IMR-90 (cell line): ENCODE measurements at places on chromosomes 7 and 10.

DNA sequence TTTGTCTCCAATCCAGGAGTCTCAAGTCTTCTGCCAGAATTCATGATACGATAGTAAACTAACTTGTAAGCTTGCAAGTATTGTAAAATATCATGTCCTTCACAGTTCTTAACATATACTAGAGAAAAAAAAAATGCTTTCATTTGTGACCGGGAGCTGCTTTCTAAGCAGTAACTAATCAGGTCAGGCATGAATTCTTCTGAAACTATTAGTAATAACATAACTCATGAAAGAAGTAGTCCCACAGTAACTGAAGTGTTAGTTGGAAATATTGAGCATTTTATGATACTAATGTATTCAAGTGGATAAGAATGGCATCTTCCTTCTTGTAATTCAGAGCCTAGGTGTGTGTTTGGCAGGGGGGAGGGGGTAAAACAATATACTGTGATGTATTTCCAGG, 665.6 kb downstream of the DNAJB9 start:
- no peak for DNase-seq

- no peak for DNase-seq
Observed at GRCh38 chr7:128201067-128201689, 39.9 kb upstream of the LEP start.

DNA sequence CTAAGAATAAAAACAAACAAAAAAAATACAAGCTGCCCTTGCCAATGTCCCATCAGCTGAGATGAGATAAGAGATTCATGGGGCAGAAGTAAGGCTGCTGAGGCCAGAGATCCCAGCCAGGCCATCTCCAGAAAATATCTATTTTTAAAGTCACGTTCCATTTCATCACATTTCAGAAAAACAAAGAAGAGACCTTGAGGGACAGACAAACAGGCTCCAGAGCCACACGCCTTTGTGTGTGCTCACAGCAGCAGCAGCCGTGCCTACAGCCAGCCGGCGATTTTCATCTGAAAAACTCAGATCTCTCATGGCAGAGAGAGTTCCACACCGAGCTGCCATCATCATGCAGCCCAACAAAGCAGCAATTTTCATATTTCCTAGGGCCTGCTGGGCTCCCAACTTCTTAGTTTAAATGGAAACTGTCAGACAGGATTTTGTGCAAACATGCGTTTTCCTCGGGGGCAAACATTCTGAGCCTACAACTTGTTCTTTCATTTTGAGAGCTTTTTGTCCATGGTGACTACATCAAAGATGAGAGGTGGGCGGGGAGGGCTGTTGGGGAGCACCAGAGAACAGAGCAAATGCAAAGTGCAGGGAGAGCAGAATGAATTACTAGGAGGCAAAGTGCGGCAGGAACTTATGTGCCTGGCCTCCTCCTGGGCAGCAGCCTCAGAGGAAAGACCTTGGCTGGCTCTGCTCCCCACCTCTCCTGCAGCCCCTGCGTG, 38.8 kb downstream of the DLG5 start:
- no peak for DNase-seq

- DNase-seq, result no peak
Observed at GRCh38 chr7:34249192-34249591, 343.9 kb downstream of the BMPER start.

- DNase-seq, result peak; percentile 20
Observed at GRCh38 chr7:85469446-85470010, 282.7 kb upstream of the SEMA3D start.

GRCh38 chr7:45259227-45259596, 101.6 kb downstream of the RAMP3 start:
- no peak for DNase-seq

- no peak for DNase-seq
Observed at GRCh38 chr7:38453826-38454225, 177.3 kb downstream of the AMPH start.

- DNase-seq, result no peak
Observed at GRCh38 chr10:3660753-3661152, 124.3 kb downstream of the KLF6 start.

DNA sequence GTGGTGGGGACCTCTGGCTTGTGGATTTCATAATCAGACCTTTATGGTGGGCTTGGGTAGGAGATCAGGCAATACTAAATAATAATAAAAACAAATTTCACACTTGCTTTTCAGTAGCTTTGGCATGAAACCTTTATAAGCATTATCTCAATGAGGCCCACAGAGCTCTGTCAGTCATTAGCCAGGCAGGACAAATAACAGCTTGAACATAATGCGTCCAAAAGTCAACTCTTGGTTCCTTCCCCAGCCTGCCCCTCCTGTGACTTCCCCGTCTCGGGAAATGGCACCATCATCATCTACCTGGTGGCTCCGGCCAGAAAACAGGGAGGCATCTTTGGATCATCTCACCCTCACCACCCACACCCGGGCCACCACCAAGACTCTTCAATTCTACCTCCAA, 40.8 kb downstream of the KCTD7 start:
- DNase-seq, result no peak

GRCh38 chr10:64113792-64114191, 592.6 kb downstream of the REEP3 start:
- DNase-seq, result no peak

- DNase-seq, result no peak
Observed at GRCh38 chr7:74344786-74345185, 55.6 kb downstream of the CLIP2 start.

DNA sequence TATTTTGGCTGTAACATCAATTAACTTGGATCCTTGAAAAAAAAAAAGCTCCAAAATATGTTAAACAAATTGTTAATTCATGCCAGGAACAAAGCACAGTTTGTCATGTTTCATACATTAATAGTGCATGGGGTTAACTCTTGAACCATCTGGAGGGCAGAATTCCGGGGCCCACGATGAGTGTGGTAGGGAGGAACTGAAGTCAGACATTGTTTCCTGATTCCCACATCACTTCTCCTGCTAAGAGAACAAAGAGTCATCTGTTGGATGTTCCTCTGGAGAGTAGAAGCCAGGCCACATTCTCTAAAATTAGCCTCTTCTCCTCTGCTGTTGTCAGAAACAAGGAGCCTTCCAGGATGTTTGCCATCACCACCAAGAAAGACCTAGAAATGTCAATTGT, 54.6 kb downstream of the TMEM178B start:
- no peak for DNase-seq

- DNase-seq, result no peak
Observed at GRCh38 chr7:40223451-40224127, 88.8 kb downstream of the SUGCT start.

- DNase-seq, result peak; percentile 49
Observed at GRCh38 chr10:21402606-21403083, 122.8 kb downstream of the SKIDA1 start.

DNA sequence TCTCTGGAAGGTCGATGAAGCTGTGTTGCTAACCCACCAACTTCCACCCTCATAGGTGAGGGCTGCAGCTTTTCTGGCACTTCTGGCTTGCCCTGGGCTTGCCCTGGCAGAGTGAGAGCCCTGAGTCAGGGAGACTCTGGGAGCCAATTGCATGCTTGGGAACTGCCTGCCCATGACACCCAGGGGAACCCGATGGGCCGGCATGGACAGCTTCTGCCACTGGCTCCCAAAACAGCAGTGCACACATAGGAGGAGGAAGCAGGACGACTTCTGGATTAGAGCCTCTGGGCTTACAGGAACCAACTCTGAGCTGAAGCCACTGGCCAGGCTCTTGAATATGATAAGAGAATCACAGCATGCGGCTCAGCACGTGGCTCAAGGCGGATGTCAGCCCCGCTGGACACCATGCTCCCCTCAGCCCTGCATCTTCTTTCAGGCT, 135.2 kb upstream of the UNC5B start:
- no peak for DNase-seq

GRCh38 chr7:50346545-50347497, 42.3 kb downstream of the IKZF1 start:
- no peak for DNase-seq

DNA sequence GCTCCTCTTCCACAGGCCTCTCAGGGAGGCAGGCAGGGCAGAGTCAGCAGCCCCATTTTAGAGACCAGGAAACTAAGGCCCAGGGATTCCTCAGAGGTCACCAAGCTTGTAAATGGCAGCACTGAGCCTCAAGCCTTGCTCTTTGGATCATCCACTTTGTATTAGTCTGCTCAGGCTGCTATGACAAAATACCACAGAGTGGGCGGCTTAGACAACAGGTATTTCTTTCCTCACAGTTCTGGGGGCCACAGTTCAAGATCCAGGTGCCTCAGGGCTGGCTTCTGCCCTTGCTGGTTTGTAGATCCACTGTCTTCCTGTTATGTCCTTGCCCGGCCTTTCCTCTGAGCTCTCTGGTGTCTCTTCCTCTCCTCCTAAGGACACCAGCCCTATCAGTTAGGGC, 151.2 kb downstream of the GRK5 start:
- no peak for DNase-seq

DNA sequence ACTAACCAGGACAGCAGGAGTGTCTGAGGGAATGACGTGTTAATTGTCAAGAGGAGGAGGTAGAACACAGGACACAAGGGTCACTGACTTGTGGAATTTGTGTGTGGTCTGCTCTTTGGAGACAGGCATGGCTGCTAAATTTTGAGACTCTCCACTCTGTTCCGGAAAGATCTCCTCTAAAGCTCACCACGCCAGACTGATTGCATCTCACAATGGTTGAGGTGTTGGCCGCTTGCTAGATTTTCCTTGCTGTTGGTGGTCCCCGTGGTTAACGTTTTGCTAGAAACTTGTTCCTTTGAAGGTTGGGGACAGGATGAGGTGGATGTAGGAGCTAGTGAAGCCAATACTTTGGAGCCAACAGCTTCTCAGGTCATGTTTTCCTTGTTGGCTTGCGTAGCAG, 57.0 kb downstream of the MCMBP start:
- DNase-seq, result no peak

- DNase-seq, result no peak
Observed at GRCh38 chr10:124389613-124390361, 28.9 kb downstream of the OAT start.

- DNase-seq, result no peak
Observed at GRCh38 chr7:131466735-131467365, 89.6 kb downstream of the PODXL start.

GRCh38 chr7:91264046-91264923, at the start of gene FZD1:
TSS of gene FZD1 (plus strand) at chr7:91264433. CDS start at chr7:91264881, 448 bp downstream.
- DNase-seq, result peak; percentile 99

- DNase-seq, result no peak
Observed at GRCh38 chr10:115903845-115904244, 369.2 kb downstream of the GFRA1 start.

DNA sequence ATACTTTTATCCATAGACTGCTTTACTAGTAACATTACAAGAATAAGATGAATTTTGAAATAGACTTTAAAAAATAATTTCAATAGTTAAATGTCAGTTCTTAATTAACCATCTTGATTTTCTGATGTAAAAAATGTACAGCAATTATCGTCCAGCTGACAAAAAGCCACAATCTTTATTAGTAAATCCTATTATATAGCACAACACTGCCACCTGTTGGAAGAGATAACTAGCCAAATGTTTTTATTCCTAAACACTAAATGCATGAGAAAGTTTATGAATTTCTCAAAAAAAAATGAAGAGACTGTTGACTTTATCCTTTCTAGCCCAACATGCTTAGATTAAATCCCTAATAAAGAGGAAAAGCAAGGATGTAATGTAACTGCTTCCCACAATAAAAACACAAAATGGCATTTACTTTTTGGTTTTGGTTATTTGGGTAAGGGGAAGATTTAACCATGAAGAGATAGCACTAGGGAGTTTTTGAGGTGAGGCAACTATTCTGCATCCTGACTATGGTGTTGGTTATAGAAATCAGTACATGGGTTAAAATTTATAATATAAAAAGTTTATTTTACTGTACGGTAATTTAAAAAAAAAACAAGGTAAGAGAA, 8.0 kb downstream of the COA1 start:
- DNase-seq, result peak; percentile 71

DNA sequence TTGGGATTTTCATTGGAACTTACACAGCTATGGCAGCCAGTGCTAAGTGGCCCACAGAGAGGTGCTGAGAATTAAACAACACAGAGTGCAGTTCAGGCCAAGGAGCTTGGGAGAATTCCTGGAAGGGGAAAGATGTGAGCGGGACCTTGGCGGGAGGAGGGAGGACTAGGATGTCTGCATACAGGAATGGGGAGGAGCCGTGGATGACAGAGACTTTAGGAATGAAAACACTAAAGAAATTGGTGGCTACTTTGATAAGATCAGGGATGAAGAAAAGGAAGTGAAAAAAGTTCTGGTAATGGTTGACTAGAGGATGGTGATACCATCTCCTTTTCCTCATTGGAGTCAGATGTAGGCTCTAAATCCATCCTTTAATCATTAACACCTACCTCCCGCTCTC, 234.2 kb upstream of the FZD8 start:
- peak; percentile 73 for DNase-seq

DNA sequence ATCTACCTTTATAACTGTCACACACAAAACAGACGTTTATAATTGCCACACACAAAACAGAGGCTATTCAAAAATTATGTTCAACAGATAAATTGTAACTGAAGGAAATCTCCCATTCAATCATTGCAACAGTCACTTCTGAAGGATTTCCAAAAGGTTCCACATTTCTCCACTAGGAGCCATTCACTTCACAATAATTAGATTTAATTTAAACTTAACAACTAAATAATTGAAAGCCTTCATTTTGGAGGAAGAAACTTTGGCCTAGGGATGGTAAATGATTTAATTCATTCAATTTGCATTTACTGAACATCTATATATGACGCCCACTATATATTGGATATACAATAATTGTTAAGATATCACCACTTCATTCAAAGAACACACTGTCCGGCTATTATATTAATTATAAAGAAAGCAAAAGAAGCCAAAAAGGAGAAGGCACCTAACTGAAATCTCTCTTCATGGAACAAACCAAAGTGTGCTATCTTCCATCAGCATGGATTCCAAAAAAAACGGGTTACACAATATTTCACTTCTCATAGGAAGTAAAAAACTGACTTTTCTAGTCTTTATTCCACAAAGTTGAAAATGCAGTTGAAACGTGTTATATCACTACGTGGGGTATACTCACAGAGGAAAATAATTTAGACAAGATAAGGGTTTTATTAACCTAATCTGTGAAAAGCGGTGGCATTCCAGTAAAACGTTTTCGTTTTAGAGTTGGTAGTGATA, 1.7 kb downstream of the ATAD1 start:
- no peak for DNase-seq

DNA sequence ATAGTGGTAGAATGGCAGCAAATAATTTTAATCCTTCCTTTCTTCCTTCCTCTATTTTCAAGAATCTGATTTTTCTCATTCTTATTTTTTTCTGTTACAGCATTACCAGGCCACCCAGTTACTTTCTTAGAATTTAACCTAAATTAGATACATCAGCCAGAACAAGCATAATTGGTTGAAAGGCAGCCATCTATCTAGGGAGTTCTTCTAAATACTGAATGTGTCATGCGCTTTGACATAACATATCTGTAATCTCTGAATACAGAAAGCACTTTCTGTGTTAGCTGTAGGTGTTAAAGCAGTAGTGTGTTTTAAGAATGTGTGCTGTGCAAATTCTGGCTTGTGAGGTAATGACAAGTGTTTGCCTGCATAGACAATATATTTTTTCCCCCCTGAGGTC, 97.3 kb downstream of the BTRC start:
- DNase-seq, result no peak

DNA sequence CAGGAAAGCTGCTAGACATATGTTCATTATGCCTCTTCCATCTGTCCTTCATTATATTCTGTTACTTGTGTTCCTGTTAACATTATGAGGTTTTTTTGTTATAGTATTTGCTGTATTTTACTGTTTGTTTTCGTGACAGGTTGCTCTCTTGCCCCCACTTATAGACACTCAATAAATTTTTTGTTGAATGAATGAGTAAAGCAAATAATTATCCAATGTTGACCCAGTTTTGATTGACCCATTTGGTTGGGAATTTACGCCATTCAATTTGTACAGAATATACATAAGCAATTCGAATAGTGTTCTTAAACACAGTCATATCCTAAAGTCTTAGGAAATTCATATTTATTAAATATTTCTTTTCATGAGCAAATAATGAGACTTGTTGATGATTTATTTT, 11.8 kb downstream of the CCSER2 start:
- DNase-seq, result no peak
